ENCODE measurements at places on chromosomes 2 and 18. TPM values are rescaled to one million over a fixed set of nuclear protein-coding genes. Genes with fewer than 3 reads are reported as not detected.

ESPNL gene
- total RNA-seq, result 1.4 TPM

TMEM200C gene
- total RNA-seq, result 1.7 TPM

ACMSD gene
- total RNA-seq, result not detected

RDH14 gene
- 12.2 TPM for total RNA-seq

RPRM gene
- not detected for total RNA-seq

MITD1 gene
- total RNA-seq, result 4.3 TPM

OSGEPL1 gene
- total RNA-seq, result 8.3 TPM

GKN1 gene
- not detected for total RNA-seq

DNA sequence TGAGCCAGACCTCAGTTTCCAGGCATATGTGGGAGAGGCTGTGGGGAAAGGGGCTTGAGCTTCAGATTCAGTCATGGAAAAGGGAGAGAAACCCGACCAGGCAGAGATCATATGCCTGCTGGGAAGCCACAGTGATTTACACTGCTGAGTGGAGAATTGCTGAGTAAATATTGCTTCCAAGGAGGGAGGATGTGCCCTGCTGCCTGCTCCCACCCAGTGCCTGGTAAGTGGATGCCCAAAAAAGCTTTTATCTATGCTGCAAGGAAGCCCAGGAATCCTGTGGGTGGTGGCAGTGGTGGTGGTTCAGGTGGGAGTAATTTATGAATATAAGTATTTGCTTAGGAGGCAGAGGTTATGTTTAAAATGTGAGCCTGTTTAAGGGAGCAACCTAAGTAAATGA lies 39.5 kb downstream of the INO80C start:
- no peak for DNase-seq

GRCh38 chr2:110116033-110116710 lies 550 bp upstream of the MALL start:
- DNase-seq, result peak; percentile 54

DNA sequence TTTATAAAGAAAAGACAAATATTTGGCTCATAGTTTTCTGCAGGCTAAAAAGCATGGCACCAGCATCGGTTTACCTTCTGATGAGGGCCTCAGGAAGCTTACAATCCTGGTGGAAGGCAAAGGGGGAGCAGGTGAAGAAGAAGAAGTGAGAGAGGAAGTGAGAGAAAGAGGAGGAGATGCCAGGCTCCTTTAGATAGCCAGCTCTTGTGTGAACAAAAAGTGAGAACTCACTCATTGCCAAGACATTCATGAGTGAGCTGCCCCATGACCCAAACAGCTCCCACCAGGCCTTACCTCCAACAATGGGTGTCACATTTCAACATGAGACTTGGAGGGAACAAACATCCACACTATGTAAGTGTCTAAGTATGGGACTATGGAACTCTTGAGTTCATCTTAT lies 14.3 kb downstream of the CCDC150 start:
- no peak for DNase-seq

DNA sequence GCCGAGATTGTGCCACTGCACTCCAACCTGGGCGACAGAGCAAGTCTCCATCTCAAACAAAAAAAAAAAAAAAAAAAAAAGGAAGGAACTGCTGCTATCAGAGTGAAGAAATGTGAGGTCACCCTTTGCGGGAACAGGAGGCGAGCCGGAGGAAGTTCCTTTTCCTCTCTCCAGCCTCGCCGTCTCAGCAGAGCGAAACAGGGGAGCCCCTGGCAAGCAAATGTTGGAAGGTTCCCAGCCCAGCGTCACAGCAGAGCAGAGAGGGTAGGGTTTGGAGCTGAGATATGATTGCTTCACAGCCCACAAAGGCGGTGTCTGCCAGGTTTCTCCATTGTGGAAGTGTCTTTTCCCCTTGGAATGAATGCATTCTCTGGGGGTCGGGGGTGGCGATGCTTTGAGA lies 28.5 kb downstream of the SLC20A1 start:
- no peak for DNase-seq

DNA sequence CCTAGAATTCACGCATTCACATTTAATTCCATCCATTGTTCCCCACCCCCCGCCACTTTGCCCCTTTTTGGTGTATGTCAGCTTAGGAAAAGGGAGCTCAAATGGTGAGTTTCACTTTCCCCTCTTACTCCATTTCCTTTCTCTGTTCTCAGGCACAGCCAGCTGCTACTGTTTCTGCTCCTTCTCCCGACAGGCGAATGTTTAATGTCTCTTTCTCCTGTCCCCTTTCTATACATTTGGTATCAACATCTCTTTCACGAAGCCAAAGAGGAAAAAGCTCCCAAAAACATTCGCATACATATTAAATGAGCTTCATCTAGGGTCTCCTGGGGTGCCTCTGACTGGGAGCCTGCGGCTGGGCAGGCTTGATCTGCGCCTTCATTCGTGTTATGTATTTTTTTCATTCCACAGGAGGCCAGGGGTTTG lies 124.2 kb upstream of the SATB2 start:
- DNase-seq, result peak; percentile 11

All from IMR-90 (cell line).